ENCODE measurements at places on chromosomes 6 and 20.

GRCh38 chr6:98039443-98039842, 756.4 kb upstream of the MMS22L start:
- no peak for DNase-seq

DNA sequence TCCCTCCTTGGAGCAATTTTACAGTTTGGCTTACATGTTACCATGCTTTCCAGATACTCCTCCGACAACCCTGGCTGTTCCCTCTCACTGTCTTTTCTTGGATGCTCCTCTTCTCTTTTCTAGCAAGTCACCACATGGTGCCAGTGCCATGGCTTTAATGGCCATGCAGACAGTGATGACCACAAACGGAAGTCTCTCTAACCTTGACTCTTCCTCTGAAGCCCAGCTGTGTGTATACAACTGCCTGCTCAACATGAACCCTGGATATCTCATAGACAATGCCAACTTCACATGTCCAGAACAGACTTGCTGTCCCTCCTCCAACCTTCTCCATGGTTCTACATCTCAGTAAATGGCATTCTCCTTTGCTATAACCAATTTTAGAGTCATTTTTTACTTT, 49.8 kb upstream of the NEDD9 start:
- no peak for DNase-seq

GRCh38 chr6:74115674-74116073, 419.7 kb downstream of the CD109 start:
- DNase-seq, result no peak

DNA sequence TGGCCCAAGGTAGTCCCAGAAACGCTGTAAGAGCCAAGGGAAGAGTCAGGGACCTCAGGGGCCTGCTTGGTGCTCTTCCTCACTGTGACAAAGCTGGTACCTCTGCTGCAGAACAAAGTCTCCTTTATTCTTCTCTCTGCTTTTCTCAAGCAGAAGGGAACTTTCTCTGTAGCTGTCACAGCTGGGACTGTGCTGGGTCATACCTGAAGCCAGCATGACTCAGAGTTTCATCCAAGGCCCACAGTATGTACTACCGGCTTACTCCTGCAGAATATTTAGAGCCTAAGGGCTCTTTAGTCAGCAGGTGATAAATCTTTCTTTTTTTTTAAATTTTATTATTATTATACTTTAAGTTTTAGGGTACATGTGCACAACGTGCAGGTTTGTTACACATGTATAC, 183.2 kb downstream of the TINAG start:
- DNase-seq, result peak; percentile 67

GRCh38 chr20:25695532-25696370, 902 bp downstream of the ZNF337 start:
- peak; percentile 35 for DNase-seq

Measured in ELR (cell line).